ENCODE measurements at places on chromosomes 11 and 22.

GRCh38 chr11:68524213-68524612 is 63.7 kb downstream of the PPP6R3 start:
- DNase-seq, result no peak

DNA sequence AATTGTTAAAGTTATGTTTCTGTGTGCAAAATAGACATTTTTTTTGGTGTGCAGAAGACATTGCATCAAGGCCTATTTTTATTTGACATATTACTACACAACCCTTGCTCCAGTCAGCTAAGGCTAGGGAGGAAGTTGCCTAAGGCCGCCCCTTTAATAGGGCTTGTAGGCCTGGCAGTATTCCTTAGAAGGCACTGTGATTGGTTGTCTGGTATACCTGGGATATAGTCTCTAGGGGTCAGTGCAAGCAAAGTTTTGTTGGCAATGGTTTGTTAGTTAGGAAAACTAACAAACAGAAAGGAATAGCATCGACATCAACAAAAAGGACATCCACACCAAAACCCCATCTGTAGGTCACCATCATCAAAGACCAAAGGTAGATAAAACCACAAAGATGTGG is 16.9 kb downstream of the CCDC15 start:
- no peak for DNase-seq

DNA sequence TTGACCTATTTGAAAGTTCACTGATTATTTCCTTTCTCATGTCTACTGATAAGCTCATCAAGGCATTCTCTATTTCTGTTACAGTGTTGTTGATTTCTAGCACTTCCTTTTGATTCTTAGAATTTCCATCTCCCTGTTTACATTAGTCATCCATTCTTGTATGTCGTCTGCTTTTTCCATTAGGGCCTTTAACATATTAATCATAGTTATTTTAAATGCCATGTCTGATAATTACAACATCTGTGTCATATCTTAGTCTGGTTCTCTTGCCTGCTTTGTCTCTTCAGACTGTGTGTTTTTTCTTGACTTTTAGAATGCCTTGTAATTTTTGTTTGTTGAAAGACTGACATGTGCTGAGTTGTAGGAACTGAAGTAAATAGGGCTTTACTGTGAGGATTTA is 602.1 kb downstream of the SOX6 start:
- DNase-seq, result no peak

- no peak for DNase-seq
These were observed 11.0 kb downstream of the RBFOX2 start for GRCh38 chr22:36017651-36018091.

- no peak for DNase-seq
These were observed 905.7 kb upstream of the TENM4 start for GRCh38 chr11:80346353-80347059.

- peak; percentile 30 for DNase-seq
These were observed 39.3 kb downstream of the ZNF202 start for GRCh38 chr11:123702139-123702538.

- no peak for DNase-seq
These were observed 47.2 kb downstream of the MRGPRX2 start for GRCh38 chr11:19013181-19013857.

GRCh38 chr22:26552466-26552865 is 37.5 kb downstream of the TPST2 start:
- no peak for DNase-seq

DNA sequence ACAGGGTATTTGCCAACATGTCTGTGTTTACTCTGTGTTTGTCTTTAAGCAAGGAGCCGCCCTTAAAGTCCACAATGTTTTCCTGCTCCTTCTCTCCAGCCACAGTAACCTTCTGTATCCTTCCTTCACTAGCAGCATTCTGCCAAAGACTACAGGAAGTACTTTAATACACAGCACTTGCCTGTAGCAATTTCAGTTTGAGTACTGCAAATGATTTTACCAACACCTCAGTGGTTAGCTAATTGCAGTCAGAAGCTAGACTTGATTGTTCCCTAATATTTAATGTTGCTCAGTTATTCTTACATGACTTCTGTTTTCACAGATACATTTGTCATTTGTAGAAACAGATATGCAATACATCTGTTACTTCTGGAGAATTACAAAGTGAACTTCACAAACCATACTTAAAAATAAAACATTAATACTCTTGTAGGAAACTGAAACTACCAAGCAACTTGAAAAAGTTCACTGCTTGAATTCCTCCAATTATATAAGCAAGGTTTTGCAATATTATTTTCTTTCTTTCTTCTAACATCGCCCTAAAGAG is 69.1 kb downstream of the FCHSD2 start:
- no peak for DNase-seq

- no peak for DNase-seq
These were observed 53.6 kb downstream of the CECR2 start for GRCh38 chr22:17422736-17423343.

DNA sequence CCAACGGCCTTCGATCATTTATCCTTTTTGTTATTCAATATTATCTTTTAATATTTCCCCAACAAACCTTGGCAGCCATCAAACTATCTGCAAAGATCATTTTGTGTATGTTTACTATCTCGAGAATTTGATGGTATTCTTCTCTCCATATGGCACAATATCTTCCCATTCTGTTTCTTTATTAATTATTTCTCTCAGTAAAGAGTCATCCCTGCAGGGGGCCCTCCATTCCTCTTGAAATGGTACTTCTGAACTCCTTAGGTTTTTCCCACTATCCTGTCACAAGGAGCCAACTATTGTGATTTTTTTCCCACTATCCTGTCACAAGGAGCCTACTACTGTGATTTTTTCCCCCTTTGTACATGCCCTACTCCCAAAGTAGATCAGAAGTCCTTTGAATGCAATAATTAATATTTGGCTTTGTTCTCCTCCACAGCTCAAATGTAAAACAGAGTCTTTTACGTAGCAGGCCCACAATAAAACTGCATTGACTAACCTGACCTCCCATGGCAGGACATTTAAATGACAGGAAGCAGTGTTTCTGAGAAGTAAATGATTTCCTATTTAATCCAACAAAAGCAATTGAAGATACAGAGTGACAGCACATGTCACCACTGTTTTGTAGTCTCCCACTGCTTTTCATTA is 43.3 kb downstream of the PDGFD start:
- no peak for DNase-seq

- no peak for DNase-seq
These were observed 211.0 kb downstream of the GRIK4 start for GRCh38 chr11:120722524-120722923.

- no peak for DNase-seq
These were observed 72.7 kb downstream of the FEZ1 start for GRCh38 chr11:125423247-125423849.

DNA sequence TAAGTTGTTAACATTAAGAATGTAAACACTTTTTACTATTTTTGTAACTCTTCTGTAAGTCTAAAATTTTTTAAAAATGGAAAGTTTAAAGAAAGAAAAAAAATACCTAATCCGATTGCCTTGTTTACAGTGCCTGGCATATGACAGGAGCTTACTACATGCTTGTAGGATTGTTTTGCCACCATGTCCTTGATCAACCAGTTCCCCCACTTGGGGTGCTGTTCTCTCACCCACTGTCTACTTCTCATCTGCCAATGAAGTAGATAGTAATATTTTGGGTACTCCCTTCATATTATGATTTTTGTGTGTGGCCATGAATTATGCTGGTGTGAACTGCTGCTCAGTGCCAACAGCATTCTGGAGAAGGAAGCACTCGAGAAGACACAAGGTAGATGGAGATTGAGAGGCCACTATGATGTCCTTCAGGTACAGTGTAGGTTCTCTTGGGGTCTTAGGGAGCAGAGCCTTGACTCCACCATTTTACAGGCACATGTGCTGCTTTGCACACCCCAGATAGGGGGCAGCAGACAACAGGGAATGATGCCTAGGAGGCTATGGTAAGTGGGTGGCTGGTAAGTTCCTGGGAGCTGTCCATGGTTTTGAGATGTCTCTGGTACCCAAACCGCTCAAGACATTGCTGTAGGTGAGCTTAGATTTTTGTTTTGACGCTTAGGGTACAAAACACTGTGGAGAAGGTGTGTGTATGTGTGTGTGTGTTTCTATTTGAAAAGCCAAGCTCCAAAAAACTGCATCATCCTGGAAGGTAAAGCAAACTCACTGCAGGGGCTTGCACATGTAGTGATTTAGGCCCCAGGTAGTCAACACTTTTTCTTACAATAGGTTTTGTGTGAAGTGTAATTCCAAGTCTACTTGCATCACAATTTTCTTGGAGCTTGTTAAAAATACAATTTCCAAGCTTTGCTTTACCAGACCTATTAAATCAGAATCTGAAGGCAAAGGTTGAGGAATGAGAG is 494.5 kb upstream of the LARGE1 start:
- DNase-seq, result peak; percentile 32

- peak; percentile 47 for DNase-seq
These were observed 9.5 kb downstream of the SLC16A8 start for GRCh38 chr22:38074181-38075104.

DNA sequence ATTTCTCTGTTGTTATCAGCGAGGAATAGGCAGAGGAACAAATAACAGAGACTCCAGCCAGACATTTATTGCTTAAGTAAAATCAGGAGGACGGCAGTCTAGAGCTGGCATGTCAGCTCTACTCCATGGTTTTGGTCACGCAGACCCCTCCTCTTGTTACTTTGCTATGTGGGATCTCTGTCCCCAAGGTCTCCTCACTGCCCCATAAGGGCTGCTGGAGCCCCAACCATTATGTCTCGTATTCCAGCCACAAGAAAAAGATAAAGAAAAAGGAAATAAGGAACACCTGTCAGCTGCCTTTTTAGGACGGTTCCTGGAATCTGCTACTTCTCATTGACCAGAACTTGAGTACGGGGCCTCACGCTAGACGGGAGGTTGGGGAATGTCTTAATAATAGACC is 70.4 kb downstream of the ELFN2 start:
- DNase-seq, result no peak

GRCh38 chr11:86477495-86478155 is 102.9 kb downstream of the CCDC81 start:
- no peak for DNase-seq

GRCh38 chr11:108863528-108863927 is 198.7 kb downstream of the DDX10 start:
- DNase-seq, result no peak

DNA sequence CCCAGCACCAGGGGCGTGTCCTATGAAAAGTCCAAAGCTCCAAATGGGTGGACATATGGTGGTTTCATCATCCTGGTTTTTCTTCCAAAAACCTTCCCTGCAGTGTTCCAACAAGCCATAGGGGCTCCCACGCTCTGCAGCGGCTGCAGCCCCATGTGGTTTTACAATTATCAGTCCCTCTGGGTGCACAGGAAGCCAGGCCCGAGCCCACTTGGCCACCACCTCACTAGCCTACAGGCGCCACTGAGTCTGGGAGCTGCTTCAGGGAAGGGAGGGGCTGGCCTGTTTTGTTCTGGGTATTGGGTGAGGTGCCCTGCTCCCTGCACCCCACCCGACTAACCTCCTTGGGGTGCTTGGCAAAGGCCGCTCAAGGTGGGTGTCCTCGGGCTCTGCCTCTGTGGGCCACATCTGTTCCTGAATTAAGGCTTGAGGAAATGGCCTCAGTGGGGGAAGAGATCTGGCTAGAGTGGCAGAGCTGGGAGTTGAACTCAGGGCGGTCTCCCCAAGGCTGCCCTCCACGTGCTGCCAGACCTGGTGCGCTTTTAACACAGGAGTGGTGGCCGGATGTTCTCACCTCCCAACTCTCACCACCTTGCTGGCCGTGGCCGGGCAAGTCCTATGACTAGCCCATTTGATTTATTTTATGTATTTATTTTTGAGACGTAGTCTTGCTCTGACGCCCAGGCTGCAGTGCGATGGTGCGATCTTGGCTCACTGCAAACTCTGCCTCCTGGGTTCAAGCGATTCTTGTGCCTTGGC is 5.3 kb upstream of the CDC42BPG start:
- DNase-seq, result no peak

- DNase-seq, result no peak
These were observed 295.4 kb downstream of the CADM1 start for GRCh38 chr11:115208808-115209259.

- no peak for DNase-seq
These were observed 205.2 kb downstream of the BRD1 start for GRCh38 chr22:49622241-49623105.

DNA sequence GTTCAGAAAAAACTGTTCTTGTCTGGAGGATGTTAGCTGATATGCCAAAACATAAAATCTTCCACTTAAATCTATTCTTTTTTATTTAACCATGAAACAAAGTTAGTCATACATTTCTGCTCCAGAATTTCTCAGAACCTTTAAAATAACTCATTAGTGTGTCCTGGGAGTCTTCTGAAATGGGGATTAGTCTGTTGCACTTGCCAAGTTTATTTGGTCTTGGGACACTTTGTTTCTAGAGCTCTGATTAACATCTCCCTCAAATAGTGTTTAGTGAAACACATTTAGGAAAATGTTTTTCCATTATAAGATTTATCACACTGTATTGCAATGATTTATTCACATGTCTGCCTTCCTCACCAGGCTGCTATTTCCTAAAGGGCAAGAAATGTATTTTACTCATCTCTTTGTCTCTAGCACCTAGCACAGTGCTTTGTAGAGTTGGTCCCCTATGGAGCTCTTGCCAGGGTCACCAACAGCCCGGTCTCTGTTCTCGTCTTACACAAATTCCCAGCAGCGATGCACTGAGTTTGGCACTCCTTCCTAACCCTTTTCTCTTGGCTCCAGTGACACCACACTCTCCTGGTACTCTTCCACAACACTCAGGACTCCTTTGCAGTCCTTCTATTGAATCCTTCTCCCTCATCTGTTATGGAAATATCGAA is 189.2 kb downstream of the CSNK2A3 start:
- DNase-seq, result no peak

DNA sequence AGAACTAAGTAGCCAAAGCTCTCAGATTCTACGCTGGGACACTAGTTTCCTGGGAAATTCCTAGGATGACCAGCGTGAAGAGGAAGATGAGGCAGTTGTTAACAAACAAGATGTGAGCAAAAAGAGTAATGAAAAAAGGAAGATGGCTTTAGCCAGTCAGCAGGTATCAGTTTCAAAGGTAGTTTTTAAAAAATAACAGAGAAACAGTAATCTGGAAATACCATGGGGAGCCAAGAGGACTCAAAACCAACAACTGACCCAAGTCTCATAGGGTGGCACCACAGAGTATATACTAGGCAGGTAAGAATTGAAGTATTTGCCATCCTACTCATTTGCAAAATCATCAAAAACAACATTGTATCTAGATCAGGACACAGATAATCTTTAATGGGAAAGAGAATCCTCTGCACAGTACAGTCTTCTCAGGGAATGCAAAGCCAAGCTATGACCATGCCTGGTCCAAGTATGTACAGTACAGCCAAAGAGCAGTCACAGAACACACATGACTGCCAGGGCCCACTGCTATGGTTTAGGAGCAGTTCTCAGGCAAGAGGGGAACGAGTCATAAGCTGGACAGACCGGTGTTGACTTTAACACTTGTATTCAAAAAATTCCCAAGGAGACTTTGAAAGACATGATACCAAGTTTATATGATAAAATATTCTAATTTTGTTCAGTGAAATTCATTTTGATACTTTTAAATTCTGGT is 20.6 kb downstream of the MSANTD4 start:
- no peak for DNase-seq

GRCh38 chr11:60774726-60775125 is 10.4 kb upstream of the MS4A10 start:
- DNase-seq, result no peak

- no peak for DNase-seq
These were observed 588.3 kb upstream of the ANO5 start for GRCh38 chr11:21604564-21604963.

- no peak for DNase-seq
These were observed 5.2 kb downstream of the LGR4 start for GRCh38 chr11:27467181-27467913.

GRCh38 chr22:28955817-28956216 is 72.4 kb downstream of the ZNRF3 start:
- no peak for DNase-seq

Data from left lung (tissue), 14 donors.